ENCODE measurements at places on chromosomes 1 and 21.
A peak's percentile ranks its signal among the peaks of the same experiment; 100 is the strongest.

DNA sequence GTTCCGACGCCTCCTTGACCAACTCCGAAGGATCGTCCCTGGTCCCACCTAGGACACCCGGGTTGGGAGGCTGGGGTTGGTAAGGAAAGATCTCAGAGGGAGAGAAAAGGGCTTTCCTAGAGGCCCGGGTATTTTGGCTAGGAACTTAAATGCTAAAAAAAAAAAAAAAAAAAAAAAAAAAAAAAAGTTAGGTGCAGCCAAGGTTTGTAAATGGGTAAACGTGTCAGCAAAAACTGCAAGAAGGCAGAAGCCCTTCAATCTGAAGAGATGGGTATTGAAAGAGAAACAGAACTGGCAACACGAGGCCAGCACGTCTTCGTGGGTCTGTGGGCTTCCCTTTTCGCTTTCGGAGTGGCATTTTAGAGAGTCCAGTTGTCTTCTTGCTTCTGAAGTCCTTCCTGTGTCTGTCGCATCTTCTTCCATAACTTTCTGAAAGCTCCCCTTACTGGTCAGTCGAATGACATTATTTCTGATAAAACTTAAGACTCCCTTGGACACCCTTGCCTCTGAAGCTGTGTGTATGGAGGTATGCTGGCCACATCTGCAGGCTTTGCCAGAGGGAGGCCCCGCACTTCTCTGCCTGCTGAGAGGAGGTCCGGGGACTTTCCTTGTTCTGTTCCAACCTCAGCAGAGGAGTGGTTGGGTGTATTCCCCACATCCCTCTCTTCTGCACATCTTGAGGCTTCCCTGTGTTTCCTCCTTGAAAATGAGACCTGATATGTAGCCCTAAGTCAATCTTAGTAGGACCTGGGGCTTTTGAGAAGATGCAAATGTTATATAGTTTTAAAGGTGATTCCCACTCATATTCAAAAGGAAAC is 745 bp downstream of the RCSD1 start:
- DNase-seq, result no peak

DNA sequence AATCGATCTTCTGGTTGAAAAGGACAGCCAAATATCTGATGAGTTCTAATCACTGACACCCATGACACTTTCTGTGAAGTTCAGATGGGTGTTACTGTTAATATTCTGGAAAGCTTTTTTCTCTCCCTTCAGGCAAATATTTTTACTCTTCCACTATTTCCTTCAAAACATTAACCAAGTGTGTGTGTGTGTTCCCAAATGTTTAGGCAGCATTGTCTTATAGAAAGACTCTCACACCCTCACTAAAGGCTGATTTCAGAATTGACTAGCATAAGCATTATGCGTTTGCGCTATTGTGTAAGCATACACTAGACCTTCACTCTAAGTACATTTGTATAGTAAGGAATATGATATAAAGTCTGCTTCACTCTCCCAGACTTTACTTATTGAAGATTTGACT is 24.7 kb downstream of the WARS2 start:
- no peak for DNase-seq

GRCh38 chr1:955474-955873 is 3.6 kb downstream of the NOC2L start:
- DNase-seq, result no peak

DNA sequence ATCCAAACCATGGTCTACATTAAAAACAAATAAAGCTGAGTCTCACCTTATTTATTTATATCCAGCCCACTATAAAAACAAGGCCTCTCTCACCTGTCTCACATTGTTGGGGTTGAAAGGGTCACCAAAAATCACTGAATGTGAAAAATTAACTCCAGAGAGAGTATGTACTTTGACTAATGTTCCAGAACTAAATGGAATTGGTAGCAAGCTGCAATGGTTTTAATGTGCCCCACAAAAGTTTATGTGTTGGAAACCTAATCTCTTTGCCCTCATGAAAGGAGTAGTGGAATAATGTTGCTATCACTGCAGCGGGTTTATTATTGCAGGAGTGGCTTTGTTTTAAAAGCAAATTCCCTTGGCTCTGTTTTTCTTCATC is 230.3 kb downstream of the LTN1 start:
- DNase-seq, result no peak

DNA sequence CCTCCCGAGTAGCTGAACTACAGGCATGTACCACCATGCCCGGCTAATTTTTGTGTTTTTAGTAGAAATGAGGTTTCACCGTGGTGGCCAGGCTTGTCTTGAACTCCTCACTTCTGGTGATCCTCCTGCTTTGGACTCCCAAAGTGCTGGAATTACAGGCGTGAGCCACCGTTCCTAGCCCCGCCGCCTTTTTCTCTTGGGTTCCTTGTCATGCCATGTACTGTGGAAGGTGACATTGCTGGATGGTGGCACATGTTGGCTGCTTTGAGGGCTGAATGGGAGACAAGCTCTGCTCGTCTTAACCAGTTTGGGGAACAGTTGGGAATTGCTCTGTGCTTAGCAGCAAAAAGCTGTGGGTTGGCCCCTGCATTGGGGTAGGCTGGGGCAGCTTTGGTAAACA is 22.7 kb downstream of the ACTL8 start:
- no peak for DNase-seq

GRCh38 chr1:202954057-202954745 is 3.9 kb downstream of the ADIPOR1 start:
- no peak for DNase-seq

GRCh38 chr1:59075021-59075420 is 221.9 kb upstream of the FGGY start:
- DNase-seq, result no peak

- DNase-seq, result peak; percentile 25
Measured at GRCh38 chr1:116880917-116881316, 28.8 kb upstream of the PTGFRN start.

GRCh38 chr1:229553621-229554130 is 4.8 kb downstream of the ABCB10 start:
- DNase-seq, result no peak

DNA sequence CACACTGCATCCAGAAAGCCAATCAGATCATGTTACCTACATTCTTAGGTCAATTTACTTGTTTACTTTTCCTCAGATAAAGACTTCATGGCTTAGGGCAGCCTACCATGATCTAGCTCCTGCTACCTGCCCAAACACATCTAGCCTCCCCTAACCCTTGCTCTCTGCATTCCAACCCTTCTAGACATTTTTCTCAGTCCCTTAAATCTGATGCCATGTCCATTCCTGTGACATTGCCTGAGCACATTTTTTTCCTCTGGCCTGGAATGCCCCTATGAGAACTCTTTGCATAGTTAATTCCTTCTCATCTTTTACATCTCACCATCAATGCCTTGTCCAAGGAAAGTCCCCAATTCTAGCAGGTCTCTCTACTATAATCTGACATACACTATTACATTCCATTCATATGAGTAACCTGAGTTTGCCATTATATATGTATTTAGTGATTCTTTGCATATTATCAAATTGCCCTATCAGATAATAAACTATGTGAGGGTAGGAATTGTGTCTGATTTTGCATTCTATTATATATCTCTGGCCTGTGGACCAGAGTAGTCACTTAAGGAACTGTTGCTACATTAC is 166.9 kb downstream of the COL11A1 start:
- DNase-seq, result no peak

- DNase-seq, result no peak
Measured at GRCh38 chr1:36673202-36673601, 190.5 kb upstream of the CSF3R start.

GRCh38 chr1:22176258-22176657 is 33.4 kb upstream of the WNT4 start:
- DNase-seq, result no peak

DNA sequence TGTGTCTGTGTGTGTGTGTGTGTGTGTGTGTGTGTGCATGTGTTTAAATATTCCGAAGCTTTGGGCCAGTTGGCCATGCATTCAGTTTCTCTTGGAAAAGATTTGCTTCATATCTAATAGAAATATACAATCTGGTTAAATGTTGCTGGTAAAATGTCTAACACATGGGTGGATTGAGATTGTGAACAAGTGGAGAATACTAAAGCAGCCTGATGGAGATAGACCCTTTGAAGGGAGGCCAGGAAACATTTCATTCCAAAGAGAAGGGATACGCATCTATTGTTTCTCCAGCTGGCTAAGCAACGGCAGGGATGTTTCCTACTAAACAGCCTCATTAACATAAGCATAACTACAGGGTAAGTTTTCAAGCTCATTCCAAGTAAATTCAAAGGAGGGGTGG is 257.5 kb upstream of the PTBP2 start:
- DNase-seq, result no peak

- DNase-seq, result no peak
Measured at GRCh38 chr1:191963286-191963685, 195.0 kb upstream of the RGS18 start.
